ENCODE measurements at places on chromosomes 1 and 21.

DNA sequence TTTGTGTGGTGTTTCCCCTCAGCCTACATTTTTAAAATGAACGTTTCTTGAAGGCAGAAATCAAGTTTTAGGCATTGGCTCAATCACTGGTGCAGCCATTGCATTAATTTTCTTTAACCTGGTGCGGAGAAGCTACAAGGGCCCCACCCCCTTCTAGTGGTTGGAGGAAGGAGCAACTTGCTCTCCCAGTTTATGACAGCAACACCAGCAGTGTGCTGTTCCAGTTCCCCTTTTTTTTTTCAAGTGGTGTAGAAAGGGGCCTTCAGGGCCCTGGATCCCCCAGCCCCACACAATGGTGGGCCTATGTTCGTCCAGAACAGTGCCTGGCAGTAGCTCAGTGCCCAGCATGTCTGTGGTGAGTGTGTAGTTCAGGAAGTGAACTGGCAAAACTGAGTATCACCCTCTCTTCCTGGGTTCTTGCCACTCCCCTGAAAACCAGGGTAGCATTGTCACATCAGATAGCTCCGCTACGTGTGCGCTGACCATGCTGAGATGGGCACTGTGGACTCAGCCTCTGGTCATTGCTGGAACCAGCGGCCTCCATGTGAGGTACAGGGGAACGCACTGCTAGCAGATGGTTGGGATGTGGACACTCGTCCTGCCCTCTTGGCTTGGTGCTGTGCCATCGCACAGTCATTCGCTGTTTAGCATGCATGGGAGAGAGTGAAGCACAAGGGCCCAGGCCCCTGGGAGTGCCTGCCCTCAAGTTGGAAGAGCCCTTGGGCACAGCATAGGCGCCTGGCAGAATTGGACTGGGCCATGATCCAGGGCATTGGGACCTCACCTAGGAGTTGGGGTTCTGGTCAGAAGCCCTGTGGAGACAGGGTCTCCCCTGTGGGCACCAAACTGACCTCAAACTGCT, 7.2 kb downstream of the ARF1 start:
- no peak for DNase-seq

- no peak for DNase-seq
Observed at GRCh38 chr1:18324246-18324645, 156.5 kb upstream of the KLHDC7A start.

- no peak for DNase-seq
Observed at GRCh38 chr1:211375146-211375818, 48.6 kb downstream of the TRAF5 start.

- DNase-seq: no peak
Observed at GRCh38 chr1:169689395-169689794, 22.0 kb downstream of the SELL start.

GRCh38 chr21:27740084-27740483, 773.2 kb upstream of the ADAMTS5 start:
- DNase-seq: no peak

- no peak for DNase-seq
Observed at GRCh38 chr1:89611721-89612120, 21.2 kb upstream of the LRRC8C start.

- no peak for DNase-seq
Observed at GRCh38 chr1:6040861-6041415, 4.8 kb upstream of the KCNAB2 start.

DNA sequence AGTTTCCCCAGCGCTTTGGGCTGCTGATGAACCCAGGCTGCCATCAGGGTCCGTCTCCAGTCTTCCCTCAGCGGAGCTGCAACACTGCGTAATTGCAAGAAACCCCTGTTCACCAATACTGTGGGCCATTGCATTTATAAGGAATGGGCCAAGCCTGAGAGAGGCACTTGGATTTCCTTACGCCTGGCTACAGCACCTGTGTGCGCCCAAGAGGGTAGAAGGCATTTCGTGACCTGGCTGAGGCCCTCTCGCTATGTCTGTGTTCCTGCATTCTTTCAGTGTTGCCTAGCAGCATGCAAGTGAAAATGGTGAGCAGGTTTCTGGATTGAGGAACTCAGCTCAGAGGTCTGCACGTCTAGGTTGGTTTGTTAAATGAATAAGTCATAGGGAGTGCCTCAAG, 12.0 kb upstream of the OR2W3 start:
- no peak for DNase-seq

DNA sequence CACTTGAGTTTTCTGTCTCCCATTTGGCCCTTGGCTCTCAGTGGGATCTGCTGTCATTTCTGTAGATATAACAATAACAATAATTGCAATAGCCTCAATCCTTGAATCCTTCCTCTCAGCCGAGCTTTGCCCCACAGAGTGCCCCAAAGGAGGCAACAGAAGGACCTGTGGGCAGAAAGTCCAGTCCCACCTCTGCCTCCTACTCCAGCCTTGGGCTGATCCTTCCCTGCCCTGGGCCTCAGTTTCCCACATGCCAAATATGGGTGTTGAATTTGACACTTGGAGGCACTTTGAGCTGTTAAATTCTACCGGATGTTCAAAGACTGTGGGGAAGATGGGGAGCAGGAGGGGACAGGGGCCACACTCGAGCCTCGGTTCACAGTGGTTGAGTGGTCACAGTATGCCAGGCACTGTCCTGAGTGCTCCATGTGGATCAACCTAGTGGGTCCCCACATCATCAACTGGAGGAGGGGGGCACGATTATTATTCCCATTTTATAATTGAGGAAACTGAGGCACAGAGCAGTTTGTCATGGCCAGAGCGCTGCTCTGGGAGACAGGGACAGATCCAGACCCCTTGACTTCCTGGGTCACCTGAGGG, 307.1 kb downstream of the MATN1 start:
- no peak for DNase-seq

DNA sequence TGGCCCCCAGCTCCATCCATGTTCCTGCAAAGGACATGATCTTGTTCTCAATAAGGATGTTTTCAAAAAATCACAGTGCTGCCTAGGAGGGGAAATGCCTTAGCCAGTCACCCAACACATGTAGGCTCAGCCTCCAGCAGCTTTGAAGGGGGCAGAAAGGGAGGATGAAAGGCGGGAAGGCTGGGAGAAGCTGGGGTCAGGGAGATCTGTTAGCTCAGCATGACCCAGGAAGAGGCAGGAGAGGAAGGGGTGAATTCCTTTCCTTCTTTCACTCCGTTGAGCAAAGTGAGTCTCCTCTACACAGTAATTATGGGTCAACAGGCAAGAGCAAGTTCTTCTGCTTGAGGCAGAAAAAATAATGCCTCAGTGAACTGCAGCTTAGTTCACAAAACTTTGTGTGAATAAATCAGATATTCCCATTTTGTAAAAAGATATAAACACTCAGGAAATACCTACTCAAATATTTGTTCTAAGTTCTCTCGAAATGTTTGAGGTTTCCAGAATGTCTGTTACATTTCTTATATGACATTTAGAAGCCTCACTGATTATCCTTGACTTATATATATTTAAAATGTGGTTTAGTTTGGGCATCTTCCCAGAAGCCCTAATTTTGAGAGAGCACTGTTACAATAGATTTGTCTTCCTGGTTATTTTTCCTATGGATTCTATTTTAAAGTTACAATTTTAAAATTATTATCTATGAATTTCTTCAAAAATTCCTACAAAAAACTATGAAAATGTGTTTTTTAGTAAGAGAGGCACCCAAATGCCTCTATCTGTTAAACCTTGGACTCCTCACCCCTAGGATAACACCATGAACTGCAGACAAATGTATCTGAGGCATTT, 116.8 kb downstream of the KCNJ6 start:
- no peak for DNase-seq

DNA sequence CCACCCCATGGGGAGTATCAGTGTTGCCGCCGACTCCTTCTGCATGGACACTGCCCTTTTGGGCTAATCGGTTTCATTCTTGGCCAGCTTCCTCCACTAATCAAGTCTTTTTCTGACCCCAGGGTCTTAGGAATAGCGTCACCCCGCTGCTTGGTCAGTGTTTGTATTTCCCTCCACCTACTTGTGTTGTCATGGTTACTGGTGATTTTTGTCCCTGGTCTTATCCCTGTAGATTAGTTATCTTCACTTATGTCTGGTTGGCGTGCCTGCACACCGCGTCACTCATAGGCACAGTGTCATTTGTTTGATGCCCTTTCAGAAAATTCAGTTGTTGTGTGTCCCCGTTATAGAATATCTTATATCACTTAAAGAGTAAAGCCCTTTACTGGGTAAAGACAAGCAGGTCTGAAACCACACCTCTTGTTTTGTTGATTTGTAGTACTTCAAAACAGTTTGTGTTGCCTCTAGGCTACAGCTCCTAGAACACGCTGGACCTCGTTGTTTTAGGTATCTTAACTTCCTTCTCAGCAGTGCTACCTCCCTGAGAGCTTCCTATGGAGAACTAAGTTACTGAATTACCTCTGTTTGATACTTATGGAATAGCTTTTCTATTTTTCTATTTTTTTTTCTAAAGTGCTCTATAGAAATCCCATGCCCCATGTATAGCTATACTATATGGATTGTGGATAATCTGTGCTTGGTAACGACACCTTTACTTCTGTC, 868 bp downstream of the PPP1R12B start:
- DNase-seq: no peak

- no peak for DNase-seq
Observed at GRCh38 chr1:31706384-31707058, 2.7 kb upstream of the COL16A1 start.

DNA sequence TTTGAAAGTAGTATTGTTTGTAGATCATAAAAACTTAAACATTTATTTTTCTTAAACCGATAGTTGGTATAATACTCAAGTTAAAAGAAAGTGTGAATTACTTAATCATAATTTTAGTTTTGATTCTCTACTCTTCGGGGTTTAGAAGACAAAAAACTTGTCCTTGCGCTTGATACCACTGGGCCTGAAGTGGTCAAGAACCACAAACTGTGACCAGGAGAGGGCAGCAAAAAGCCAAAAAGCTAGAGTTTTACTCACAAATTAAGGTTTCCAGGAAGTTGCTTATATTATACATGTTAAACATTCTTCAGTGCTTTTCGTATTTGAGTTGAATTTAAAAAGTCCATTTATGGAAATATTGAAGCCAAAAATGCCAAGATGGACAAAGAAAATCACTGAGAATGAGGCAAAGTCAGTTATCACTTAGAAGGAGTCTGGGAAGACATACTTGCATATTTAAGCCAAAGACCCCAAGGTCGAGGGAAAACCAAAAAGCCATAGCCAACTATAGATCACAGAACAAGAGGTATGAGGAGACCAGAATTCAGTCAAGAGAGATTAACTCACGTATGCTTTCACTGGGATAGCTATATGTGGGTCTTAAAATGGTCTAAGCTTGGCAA, 34.2 kb downstream of the EFCAB7 start:
- DNase-seq: peak; percentile 28

DNA sequence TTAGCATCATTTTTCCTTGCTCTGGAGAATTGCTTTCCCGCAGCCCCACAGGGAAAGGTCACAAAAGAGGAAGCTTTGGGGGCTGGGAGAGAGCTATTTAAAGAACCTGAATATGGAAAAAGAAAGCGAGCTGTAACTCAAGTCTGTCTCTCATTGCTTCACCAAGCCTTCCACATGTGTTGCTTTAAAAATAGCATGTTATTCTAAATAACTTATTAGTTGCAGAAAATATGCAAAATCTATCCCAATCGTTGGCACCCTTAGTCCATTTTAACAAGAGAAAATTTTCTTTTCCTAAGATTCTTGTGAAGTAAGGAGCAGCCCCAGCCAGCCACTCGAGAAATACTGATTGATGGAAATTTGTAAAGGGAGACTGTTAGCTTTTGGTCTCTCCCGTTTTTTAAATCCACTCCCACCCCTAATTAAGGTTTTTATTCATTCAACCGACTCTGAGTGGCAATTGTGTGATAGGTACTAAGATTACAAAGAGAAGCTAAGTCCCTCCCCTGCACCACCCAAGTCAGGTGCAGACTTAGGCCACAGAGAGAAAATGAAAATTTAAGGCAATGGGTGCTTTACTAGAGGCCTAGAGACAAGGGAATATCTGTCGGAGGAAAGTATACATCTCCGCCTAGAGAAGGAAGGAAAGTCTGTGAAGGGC, 802 bp downstream of the CYP4X1 start:
- DNase-seq: no peak

DNA sequence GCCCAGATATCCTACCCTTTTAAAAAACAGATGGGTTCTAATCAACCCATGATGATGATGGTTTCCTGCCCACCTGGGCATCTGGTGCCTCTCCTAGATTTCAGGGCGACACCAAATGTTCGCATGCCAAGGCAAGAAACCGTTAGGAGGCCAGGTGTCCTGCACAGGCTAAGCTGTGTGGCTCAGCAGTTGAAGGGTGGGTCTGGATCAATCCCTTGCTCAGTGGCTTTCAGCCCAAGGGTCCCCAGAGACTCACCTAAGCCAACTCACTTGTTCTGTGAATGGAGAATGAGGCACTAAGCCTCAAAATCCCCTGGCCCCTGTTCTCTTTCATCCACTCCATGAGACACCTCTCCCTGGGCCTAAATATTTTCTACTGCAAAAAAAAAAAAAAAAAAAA, 169.1 kb upstream of the EDN2 start:
- DNase-seq: no peak

DNA sequence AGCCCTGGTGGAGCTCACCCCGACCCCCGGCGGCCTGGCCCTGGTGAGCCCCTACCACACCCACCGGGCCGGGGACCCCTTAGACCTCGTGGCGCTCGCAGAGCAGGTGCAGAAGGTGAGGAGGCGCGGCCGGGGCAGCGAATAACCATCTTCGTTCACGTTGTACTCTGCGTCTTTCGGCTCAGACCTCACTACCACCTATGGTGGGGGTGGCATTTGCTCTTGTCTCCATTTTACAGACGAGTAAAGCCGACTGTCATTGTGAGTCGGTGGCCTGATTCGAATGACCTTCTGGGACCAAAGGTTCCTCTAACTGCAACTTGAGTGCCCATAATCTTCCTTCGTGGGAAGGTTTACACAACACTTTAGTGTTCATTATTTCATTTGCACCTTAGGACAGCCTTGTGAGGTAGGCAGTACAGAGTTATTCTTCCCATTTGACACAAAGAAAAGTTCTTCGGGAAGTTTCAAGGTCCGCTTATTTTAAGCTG, 506 bp downstream of the C1orf50 start:
- DNase-seq: no peak

DNA sequence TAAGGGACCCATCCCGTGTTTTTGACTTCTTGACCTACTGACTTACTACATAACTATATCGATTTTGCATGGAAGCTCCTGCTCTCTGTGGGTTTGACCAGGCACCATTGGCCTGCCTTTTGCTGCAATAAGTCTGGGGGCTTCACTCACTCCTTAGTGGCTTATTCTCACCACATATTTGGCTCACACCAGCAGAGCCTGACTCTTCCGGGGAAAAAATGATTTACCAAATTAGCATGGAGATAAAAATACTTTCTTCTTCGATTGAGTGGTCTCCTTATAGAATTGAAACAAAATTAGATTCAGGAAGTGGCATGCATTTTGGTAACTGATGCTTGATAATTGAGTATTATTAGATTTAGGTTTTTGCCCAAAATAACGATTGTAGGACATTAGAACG, 129.7 kb downstream of the RUNX1 start:
- no peak for DNase-seq
